ENCODE measurements at places on chromosomes 4 and X.
A peak's percentile ranks its signal among the peaks of the same experiment; 100 is the strongest.

DNA sequence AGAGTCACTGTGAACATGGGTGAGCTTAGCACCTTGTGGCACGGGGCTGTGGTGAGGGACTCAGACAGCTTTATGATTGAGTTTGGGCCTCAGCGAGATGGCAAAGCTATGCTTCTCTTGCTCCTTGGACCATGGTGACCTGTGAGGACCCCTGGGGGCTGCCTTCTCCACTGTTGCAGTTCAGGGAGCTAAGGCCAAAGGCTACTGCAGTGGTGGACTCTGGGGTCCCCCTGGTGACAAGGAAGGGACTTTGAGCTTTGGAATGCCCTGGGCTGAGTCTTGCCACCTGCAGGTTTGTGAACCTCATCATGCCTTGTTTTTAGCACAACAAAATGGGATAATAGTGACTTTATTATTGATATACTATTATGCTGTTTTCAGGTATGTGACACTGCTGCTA, 36.5 kb downstream of the TBL1X start:
- DNase-seq = no peak

- no peak for DNase-seq
Observed at GRCh38 chr4:157225096-157225495, 4.6 kb downstream of the GRIA2 start.

DNA sequence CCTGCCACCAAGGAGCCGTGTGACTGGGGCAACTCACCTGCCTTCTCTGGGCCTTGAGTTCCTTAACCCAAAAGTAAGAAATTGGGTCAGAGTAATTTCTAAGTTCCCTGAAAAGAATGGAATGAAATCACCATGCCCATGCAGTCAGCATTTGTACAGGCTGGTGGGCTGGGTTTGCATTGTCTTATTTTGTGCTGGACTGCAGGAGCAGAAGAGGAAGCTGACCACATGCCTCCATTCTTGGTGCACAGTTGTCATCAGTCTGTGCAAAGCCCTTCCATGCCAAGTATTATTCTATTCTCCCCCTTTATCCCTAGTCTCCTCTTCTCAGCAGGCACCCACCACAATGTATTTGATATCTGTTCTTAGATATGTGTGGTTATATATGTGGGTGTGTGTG, 56.3 kb downstream of the FHDC1 start:
- no peak for DNase-seq

GRCh38 chrX:18377796-18378195, 23.3 kb upstream of the SCML2 start:
- DNase-seq = no peak

DNA sequence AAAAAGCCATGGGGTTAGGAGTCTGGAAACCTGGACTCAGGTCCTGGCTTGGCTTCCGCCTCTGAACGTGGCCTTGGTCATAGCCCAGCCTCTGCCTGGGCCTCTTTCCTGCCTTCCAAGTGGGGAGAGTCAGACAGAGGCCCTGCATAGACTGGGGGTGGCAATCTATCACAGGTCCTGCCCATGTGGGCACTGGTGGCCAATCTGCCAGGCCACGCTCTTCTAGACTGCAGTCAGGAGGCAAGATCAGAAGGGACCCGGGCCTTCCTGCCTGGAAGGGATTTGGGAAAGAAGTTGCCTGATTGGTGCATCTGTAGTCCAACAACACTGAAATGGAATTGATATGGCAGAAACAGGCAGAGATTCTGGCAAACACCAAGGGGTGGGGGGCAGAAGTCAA, 46.1 kb downstream of the CNGA2 start:
- DNase-seq = no peak

GRCh38 chr4:153844144-153844543, 55.3 kb upstream of the SFRP2 start:
- DNase-seq = no peak

DNA sequence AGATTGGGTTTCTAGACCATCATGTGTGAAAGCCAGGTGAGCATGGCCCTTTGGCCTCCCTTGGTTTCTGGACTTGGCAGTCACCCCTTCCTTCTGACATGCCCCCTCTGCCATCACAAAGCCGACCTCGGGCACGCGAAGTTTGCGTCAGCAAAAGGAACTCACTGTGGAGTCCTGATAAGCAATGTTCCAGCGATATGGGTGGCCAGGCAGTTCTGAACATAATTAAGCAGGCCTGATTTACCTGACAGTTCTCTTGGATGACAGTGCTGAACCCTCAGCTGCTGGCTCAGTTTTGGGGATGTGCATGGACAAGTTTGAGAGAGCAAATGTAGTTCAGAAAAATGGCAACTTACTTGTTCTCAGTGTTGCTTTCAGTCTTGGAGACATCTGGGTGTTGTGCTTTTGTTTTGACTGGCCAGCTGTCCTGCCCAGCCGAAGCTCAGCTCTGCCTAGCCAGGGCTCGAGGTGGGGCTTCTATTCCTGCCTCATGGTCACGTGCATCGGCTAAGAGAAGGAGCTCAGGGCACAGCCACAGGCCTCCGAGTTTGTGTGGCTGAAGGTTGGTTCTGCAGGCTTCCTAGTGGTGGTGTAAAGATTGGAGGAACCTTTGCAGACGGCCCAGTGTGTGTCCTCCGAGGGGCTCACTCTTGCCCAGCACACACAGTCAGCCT, 78.3 kb downstream of the CLDN34 start:
- DNase-seq = no peak

DNA sequence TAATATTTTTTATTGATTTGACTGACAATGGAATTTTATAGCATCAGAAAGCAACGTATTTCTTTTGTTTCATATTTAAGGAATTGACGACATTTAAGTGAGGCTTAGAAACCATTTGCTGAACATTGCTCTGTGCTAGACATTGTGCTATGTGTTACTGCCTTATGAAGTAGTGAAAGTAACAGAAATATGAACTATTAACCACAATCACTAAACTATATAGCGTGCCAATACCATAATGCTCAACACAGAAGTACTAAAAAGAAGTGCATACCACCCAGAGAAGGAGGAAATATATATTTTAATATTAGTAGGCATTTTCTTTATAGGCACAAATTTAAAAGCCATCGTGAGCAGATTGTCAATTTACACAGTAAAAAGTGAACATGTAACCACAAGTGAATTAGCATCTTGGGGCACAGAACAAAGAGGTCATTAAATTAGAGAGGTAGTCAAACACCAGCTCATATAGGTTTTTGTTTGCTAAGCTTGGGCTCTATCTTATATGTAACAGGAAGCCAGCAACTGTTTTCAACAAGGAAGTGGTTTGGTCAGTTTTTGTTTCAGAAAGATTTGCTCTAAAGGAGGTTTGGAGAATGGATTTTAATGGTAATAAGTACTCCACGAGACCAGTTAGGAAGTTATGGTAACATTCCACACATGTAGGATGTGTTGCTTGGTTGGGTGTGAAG, 270.7 kb downstream of the GRXCR1 start:
- no peak for DNase-seq

GRCh38 chr4:145406970-145407369, 74.7 kb upstream of the SMAD1 start:
- no peak for DNase-seq

DNA sequence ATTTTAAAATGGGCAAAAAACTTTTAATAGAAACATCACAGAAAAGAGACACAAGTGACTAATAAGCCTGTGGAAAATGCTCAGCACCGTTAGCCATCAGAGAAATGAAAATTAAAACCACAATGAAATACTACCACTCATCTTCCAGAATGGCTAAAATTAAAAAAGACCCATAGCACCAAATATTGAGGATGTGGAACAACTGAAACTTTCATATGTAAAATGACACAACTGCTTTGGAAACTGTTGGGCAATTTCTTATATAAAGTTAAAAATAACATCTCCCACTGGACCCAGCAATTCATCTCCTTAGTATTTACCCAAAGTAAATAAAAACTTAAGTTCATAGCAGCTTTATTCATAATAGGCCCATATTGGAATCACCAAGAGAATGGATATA, 94.2 kb downstream of the TENM3 start:
- DNase-seq = no peak

DNA sequence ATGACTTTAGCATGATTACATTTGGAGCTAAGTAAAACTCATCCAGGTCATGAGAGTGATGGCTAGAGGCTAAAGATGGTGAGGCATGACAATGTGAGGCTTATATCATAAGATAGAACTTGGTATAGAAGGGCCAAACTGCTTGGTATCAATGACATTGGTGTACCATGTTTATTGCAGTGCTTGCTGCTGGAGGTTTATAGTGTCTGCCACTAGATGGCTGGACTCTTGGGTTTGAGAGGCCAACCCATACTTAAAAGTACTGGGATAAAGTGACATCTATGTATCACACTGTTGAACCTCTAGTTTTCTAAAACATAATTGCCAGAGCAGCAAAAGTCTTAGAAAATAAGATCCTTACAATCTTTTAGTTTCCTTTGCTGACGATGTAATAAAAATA, 83.0 kb upstream of the TACR3 start:
- DNase-seq = no peak

GRCh38 chr4:49063670-49064069, 77.6 kb downstream of the CWH43 start:
- no peak for DNase-seq

DNA sequence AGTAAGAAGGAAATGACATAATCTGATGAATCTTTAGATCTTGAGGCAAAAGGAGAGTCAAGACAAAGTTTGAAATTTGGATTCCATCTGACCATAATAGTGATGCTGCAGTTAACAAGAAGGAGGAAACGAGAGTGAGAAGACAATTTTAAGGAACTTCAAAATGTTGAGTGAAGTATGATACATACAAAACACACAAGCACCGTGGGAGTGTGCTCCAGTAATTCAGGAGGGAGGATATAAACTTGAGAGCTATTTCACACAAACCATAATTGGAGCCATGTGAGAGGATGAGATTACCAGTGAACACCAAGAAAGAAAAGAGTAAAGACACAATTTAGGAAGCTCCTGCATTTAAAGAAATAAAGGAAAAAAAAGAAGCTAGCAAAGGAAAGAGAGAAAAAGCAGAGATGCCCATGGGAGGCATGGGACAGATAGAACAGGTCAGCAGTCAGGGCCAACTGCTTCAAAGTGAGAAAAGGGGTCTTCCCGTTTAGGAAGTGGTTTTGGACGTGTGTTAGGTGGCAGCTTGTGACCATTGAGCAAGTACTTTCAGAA, 150.7 kb upstream of the SLC7A11 start:
- DNase-seq = no peak

DNA sequence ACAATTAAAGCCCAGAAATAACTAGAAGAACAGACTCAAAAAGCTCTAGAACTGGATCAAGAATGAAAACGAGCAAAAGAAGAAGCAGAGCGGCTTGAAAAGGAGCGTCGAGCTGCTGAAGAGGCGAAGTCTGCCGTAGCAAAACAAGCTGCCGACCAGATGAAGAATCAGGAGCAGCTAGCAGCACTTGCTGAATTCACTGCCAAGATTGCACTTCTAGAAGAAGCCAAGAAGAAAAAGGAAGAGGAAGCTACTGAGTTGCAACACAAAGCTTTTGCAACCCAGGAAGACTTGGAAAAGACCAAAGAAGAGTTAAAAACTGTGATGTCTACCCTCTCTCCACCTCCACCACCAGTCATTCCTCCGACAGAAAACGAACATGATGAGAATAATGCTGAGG, 56.1 kb upstream of the PPP4R3C start:
- DNase-seq = no peak

DNA sequence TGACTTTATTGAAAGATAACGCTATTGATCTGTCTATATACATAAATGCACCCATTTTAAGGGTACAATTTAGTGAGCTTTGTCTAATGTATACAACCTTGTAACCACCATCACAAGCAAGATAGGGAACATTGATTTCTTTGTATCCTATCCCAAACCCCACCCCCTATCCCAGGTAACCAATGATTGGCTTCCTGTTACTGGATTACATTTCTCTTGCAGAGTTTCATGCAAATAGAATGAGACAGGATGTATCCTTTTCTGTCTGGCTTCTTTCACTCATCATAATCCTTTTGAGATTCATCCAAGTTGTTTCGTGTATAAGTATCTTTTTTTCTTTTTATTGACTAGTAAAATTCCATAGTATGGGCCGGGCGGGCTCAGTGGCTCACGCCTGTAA, 1.6 kb upstream of the GRIPAP1 start:
- DNase-seq = no peak

DNA sequence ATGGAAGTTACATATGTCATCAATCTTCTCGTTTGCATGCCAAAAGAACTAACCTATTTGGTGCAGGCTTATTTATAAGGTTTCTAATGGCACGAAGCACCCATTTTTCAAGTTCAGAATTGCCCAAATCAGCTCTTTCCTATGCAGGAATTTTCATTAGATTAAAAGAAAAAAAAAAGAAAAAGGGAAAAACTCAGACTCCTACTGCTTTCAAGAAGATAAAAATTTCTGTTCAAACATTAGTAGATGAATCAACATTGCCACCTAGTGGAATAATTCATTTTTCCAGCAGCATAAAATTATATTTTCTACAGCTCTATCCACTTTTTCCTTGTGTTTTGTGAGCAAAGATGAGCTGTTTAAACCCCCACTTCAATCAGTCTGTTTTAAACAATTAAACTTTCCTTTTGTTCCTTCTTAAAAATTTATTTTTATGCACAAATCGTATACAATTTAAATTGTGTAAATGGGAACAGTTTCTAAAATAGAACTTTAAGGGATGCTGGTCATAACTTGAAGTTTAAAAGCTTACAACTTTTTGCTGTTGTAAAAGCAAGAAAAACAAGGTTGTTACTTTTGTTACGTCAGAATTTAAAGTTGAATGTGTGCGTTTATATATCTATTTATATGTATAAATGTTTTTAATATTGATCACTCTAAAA, 309.9 kb downstream of the ARAP2 start:
- no peak for DNase-seq

- DNase-seq = no peak
Observed at GRCh38 chr4:133759428-133759827, 442.2 kb downstream of the PABPC4L start.

DNA sequence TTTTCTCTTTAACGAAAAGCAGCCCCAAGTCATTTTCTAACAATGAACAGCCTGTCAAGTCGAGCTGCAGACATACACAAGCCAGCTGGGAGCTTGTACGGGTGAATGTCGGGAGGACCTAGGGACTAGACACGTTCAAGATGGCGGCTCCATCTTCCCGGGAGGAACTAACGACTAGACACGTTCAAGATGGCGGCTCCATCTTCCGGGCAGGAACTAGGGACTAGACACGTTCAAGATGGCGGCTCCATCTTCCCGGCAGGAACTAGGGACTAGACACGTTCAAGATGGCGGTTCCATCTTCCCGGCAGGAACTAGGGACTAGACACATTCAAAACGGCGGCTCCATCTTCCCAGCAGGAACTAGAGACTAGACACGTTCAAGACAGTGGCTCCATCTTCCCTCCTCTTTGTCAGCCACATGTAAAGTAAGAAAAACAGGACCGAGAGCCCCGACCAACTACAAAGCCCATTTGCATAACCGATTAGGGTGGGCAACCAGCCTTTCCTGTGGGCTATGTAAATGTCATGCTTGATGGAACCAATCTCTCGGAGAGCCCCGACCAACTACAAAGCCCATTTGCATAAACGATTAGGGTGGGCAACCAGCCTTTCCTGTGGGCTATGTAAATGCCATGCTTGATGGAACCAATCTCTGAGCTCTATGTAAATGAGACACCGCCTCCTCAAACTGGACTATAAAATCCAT, 175.5 kb downstream of the DHRSX start:
- peak; percentile 53 for DNase-seq

DNA sequence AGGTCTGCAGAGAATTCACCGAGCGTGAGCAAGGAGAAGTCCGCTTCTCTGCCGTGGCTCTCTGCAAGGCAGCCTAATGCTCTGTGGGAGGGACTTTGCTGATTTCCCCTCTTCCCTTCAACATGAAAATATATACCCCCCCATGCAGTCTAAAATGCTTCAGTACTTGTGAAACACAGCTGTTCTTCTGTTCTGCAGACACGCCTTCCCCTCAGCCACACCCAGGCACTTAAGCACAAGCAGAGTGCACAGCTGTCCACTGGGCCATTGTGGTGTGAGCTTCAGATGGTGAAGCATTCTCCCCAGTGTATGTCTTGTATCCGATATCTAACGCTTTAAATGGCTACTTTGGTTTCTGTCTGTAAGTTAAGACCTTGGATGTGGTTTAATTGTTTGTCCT, 11.3 kb downstream of the UCHL1 start:
- DNase-seq = no peak

All from T-helper 9 cell (primary cell).